ENCODE measurements at places on chromosomes 4 and X. TPM values are rescaled to one million over a fixed set of nuclear protein-coding genes. Genes with fewer than 3 reads are reported as not detected.

Gene ZXDA
- 1.4 TPM for total RNA-seq

DNA sequence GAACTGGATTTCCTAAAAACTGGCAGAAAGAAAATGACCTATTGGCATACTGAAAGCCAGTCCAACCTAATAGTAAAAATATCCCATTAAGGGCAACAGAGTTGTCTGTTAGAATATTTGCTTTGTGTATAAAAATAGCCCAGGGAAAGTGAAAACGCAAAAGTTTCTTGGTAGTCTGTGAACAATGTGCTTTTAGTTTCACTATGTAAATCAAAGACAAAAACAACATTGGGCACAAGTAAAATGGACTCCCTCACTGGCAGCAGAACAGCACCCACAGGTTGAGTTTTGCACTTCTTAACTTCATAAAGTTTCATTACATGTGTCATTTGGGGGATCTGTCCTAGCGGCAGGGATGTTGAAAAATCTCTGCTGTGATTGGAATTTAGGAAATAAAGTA, 4.3 kb upstream of the FGG start:
- DNase-seq = no peak

Gene MBTPS2
- 12.2 TPM for total RNA-seq

DNA sequence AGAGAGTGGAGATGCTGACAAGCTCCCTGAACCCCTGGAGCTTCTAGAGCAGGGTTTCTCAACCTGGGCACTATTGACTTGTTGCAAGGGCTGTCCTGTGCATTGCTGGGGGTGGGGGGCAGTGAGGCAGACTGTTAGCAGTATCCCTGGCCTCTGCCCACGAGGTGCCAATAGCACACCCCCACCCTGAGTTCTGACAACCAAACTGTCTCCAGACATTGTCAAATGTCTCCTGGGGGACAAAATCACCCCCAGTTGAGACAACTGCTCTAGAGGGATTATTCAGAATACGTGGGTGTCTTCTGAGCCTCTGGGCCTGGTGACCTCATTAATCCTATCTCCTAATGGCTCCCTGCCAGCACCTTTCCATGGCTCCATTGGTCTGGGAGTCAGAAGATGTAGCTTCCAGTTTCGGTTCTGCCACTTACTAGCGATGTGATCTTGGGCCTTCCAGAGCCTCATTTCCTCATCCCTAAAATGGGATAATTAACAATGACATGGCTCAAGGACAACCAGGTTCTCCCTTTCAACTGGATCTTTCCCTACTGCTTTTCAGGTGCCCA, 17.6 kb upstream of the PJA1 start:
- no peak for DNase-seq

Gene SCML2
- total RNA-seq = 0.87 TPM

Gene ALB
- 117,834 TPM for total RNA-seq

GRCh38 chr4:42965326-42965725, 72.8 kb downstream of the GRXCR1 start:
- no peak for DNase-seq

Gene NXF2
- not detected for total RNA-seq

Gene NSG1
- not detected for total RNA-seq

GRCh38 chrX:7420717-7421116, 272.8 kb upstream of the PUDP start:
- no peak for DNase-seq

Gene PGAM4
- total RNA-seq = not detected

DNA sequence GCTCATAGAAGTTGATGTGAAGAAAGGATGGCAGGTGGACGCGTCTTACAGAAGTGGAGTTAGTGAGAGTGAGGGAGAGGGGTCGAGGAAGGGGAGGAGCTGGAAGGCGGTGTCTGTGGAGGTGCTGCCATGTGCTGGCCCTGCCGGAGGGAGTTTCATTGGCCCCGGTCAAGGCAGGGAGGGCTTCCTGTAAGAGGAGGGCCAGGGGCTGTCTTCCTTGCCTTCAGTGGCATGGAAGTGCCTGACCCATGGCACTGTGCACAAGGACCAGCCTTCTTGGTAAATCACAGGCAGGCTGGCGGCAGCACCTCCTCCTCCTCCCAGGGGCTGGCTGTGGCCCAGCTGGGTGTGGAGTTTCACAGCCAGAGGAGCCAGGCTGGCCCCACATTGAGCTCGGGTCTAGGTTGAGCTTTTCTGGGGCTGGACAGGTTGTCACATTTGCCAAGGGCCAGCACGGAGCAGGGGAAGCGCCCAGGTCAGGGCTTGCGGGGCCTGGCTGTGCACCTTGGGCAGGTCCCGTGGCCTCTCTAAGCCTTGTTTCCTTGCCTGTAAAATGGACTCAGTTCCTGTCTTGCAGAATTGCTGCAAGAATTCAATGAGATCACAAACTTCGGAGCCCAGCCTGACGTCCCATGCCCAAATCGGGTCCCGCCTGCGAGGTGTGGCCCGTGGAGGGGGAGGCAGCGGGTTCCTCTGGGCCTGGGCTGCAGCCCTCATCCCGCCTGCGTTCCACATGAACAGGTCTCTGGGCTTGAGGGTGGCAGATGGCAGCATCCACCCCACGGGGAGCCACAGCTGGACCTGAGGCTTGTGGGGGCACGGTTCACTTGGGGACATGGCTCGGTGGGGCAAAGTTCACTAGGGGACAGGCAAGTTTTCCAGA, 7.0 kb downstream of the HTRA3 start:
- DNase-seq = no peak

GRCh38 chr4:181504924-181505323, 738.3 kb upstream of the TENM3 start:
- DNase-seq = no peak

Gene SPANXC
- not detected for total RNA-seq

Gene VEGFC
- 2.4 TPM for total RNA-seq

- DNase-seq = no peak
Measured at GRCh38 chr4:123163501-123163900, 233.1 kb upstream of the SPRY1 start.

Gene LNX1
- total RNA-seq = 3.1 TPM

DNA sequence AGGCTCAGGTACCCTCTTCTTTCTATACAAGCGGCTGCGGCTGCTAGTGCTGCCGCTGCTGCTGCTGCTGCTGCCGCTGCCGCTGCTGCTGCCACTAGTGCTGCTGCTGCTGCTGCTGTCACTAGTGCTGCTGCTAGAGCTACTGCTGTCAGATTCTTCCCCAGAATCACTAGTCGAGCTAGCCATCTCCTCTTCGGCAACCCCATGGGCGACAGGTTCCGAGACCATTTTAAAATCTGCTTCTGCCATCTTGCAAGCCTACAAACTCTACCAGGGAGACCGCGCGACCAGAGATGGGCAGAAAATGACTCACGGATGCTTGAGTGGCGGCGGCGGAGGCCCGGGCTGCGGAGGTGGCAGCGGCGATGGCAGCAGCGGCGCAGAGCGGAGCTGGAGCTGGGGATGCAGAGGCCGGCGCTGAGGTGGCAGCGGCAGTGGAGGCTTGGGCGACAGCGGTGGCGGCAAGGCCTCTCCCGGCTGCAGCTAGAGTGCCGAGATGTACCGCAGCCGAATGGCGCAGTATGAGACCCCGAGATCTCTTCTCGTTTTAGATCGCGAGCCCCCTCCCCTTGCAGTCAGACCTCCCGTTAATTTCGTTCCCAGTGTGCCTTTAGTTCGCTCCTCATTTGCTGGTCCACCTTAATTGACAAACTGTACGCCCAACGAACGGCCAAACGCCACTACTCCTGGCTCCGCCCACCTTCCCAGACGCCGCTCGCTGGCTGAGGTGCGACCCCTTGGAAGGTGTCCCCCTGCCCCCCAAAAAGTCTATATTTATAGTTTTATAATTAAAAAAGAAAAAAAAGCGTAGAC, at the start of gene NAP1L3:
Gene NAP1L3, minus strand, starts transcription at position 523 of the 813 bp plus-strand sequence. Its CDS starts 274 bp downstream, at position 249.
- peak; percentile 57 for DNase-seq

Gene LARP7
- 19.2 TPM for total RNA-seq

Gene CABS1
- not detected for total RNA-seq

- no peak for DNase-seq
Measured at GRCh38 chr4:149993030-149993429, 85.2 kb upstream of the DCLK2 start.

DNA sequence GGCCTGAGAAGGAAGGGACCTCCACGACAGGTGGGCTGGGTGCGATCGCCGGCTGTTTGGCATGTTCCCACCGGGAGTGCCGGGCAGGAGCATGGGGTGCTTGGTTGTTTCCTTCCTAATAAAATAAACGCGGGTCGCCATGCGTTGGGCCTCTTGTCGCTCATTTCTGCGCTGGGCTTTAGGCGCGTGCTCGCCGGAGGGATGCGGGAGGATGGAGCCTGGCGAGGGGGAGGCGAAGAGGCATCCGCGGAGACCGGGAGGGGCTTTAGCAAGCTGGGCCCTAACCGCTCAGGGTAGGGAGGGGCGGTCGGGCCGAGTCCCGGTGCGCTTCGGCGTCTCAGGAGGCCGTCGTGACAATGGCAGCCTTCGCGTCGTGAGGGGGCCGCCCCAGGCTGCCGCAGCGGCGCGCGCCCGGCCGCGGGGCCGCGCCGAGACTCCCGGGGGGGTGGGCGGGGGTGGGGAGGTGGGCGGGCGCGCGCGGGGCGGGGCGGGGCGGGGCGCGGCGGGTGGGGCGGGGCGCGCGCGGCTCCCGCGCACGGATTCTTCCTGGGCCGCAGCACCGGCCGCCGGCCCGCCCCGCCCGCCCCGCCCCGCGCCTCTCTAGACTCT, 476 bp upstream of the GDI1 start:
- no peak for DNase-seq

Gene FABP2
- not detected for total RNA-seq

DNA sequence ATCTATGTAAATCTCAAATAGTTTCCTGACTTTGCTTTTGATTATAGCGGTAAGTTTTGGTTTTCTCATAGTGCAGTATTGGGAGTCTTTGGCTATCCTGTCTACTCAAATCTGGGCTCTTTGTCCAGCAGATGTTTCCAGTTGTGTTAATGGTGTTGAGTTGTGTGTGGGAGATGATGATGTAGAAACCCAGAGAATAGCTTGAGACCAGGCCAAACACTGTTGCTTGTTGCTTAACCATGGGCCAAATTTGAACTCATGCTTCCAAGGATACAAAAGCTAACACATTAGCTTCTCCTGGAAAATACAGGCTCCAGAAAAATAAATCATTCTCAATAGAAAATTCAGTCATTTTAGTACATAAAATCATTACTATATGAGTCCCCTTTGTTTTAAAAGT, 82.6 kb upstream of the GYPA start:
- DNase-seq = no peak
